ENCODE measurements at places on chromosomes 16 and 17.

DNA sequence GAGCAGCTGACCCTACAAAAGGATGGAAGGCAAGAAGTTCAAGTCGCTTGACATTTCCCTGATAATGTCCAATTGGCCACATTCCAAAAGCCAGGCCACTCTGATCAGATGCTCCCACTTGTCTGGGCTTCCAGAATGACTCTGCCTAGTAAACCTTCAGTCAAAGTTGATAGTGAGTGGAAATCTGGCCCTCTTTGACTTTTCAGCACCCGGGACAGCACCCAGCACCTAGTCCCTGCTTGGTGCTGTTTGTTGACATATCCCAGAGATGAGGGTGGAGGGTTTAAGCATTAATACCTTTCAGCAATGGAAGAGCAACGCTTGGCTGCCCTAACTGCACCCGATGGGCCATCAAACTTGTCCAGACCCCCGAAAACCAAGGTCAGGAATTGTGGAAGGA, 131.3 kb downstream of the AIPL1 start:
- DNase-seq, result peak; percentile 57

DNA sequence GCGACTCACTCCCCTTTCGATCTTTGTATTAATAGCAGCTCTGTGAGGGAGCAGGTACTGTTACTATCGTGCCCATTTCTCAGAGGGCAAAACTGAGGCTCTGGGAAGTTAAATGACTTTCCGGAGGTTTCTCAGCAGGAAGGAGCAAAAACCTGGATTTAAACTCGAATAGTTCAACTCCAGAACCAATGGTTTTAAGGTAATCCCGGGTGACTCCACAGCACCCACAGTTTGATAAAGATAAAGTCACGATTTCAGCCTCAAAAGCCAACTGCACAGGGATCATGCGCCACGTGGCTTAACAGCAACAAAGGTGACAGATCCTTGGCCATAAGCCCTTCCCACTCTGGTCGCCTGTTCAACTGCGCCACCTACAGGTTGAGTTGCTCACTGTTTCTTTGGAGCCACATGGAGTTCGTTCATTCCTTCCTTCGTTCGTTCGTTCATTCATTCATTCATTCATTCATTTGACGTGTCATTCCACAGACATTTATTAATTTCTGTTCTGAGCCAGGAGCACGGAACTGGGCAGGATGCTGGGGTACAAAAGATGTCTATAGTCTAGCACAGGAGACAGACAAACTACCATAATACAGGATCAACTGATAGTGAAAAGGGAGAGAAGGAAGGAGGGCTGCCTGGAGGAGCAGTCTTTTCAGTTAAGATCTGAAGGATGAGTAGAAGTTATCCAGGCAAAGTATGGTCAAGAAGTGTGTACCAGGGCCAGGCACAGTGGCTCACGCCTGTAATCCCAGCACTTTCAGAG, 134.8 kb downstream of the HS3ST2 start:
- peak; percentile 61 for DNase-seq

DNA sequence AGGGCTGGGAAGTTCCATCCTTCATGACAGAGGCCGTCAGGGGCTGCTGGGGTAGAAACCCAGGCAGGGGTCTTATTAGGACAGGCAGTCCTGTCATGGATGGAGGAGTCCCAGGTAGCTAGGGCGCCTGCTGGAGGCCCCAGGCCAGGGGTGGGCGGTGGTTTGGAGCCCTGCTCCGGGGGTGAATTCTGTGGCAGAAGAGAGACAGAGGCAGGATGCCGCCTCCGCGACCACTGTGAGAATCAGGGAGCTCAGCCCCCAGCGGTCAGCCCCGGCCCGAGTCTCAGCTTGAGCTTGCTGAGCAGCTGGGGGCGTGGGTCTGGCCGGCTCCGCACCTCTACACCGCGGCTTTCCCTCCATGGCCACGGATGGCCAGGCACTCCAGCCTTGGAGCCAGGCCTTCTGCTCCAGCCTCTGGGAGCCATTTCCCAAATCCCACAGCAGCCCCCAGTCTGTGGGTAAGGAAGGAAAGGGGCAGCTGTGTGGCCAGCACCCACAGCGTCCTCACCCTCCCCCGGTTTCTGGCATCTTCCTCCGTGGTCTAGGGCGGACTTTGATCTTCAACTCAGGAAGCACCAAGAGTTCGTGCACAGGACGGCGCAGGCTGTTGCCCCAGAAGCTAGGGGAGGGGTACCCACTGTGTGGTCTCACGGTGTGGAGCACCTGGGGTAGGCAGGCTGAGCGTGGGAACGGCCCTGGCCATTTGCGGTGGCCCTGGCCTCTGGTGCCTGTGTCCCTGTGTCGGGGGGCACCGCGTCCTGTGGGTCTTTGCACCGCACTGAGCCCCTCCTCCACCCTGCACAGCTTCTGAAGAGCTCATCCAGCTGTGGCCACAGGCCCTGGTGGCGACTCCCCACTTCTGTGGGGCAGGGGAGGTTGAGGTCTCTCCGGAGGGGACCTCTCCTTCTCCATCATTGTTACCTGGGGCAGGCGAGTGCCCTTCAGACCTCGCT, 14.1 kb downstream of the CD7 start:
- peak; percentile 22 for DNase-seq

DNA sequence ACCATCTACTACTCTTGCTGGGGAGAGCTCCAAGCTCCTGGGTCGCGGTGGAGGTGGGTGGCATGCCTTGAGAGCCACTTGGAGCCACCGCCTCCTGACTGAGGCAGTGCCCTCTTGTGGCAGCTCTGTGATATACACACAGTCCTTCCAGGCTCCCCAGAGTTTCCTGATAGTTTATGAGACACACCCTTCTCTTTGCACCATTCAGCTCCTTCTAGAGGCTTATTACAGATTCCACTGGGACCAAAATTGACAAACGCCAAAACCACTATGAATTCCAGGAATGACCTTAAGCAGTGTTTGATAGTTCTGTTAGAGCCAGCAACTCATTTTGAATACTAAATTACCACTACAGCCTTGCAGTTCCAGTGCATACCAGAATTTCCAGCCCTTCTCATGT, 170.1 kb upstream of the CDH13 start:
- DNase-seq, result peak; percentile 66

- no peak for DNase-seq
Observed at GRCh38 chr17:63290351-63290750, 155.8 kb downstream of the CYB561 start.

DNA sequence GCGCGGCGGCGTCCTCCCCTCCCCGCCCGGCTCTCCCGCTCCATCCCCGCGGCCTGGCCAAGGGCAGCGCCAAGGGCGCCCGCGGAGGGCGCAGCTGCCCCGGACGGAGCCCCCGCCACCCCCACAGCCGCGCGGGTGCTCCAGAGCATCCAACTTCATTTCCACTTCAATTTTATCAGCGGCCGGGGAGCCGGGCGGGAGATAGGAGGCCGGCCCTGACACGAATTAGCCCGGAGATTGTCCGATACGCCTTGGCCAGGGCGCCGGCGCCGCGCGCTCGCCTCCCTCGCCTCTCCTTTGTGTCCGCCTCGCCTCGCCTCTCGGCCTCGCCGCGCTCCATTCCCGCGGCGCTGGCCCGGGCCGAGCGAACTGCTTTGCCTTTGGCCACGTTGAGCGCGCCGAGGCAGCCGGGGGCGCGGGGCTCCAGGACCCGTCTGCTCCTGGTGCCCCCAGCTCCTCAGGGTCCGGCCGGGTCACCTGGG, 129.1 kb upstream of the LHX1 start:
- DNase-seq, result no peak

DNA sequence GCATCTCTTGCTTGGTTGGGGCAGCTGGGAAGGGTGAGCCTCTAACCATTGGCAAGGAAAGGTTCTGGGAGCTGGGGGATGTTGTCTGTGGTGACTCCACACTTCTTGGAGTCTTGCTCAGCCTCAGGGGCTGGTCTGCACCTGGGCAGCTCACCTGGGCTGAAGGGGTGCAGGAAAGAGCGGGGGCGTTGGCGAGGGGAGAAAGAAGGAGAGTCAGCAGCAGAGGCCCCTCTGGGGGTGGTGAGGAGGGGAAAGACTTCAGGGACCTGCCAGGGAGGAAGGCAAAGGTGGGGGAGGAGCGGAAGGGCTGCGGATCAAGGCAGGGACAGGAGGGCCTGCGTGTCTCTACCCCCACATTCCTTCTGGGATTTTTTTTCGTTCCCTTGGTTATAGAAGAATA, 47.7 kb downstream of the CCDC42 start:
- DNase-seq, result no peak

- peak; percentile 60 for DNase-seq
Observed at GRCh38 chr17:40415390-40415789, 2.3 kb downstream of the TOP2A start.

- DNase-seq, result no peak
Observed at GRCh38 chr16:9955677-9956076, 226.6 kb downstream of the GRIN2A start.

DNA sequence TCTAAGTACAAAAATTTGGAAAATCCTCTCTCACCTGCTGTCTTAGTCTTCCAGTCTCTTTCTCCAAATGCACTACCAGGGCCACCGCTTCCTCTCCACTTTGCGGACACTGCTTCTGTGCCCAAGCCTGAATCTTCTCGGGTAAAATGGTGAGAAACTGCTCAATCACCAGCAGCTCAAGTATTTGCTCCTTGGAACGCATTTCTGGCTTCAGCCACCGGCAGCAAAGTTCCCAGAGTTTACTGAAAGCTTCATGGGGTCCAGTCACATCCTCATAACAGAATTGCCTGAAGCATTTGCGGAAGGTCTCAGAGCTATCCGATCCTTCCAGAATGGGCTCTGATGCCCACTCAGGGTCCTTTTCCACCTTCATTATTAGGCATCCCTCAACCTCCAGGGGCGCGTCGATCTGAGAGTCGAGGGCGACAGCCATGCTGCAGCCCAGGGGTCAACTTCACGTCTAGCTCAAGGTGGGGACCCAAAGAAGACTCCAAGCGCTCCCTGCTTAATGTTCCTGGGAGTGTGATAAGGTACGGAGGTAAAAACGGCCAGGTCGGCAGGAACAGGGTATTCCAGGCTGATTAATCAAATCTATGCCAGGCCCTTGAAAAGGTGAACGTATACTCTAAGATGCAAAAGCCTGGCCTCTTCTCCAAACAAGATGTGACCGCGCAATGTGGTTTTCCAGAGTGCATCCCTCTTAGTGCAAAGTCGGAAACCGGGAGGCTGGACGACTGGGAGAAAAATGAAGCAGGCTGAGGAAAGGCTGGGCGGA, 763 bp downstream of the ZKSCAN2 start:
- DNase-seq, result no peak

DNA sequence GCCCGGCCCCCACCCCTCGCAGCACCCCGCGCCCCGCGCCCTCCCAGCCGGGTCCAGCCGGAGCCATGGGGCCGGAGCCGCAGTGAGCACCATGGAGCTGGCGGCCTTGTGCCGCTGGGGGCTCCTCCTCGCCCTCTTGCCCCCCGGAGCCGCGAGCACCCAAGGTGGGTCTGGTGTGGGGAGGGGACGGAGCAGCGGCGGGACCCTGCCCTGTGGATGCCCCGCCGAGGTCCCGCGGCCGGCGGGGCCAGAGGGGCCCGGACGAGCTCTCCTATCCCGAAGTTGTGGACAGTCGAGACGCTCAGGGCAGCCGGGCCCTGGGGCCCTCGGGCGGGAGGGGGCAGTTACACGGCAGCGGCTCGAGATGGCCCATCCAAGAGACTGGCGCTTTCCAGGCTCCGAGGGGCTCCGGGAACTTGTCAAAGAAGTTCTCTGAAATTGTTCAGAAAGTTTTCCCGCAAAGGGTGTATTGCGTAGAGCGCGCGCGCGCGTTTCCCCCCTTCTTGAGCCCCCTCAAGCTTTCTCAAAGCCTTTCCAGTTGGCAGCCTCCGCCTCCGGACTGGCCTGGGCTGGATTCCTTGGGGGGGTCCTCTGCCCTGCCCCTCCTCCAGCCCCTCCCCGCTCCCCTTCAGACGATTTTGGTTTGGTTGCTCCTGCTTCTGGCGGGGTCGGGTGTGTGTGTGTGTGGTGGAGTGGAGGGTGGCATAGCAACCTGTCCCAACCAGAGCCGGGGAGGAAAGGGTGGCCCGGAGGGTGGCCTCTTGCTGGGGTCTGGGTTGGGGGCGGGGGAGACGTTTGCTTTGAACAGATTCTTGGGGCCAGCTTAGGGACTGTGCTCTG, 504 bp downstream of the ERBB2 start:
- peak; percentile 43 for DNase-seq

DNA sequence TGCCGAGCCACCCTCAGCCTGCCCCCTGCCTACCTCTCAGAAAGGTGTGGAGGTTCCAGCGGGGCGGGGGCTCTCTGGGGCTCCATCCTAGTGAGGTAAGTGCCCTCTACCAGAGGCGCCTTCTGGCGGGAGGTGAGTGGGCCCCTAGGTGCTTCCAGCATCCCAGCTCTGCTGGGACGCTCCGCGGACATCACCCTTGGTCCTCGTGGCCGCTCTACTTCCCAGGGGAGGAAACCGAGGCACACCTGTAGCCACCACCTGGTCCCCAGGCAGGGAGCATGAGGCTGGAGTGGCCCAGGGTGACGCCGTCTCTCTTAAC, 1.4 kb downstream of the MCRIP2 start:
- DNase-seq, result no peak

DNA sequence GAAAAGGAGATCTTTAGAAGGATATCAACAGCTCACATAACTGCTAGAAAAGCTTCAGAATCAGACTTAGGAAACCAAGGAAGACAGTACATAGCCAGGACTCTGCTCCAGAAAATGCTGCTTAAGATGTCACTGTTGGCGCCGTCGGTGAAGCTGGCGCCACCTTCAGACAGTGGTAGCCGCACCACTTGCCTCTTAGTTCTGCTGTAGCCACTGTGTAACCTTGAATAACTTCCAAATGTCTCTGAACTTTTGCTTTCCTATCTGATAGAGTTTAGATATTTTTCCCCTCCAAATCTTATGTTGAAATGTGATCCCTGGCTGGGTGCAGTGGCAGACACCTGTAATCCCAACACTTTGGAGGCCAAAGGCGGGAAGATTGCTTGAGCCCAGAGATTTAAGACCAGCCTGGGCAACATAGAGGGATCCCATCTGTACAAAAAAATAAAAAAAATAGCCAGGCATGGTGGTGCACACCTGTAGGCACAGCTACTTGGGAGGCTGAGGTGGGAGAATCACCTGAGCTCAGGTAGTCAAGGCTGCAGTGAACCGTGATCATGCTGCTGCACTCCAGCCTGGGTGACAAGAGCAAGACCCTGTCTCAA, 6.3 kb upstream of the USP31 start:
- no peak for DNase-seq

DNA sequence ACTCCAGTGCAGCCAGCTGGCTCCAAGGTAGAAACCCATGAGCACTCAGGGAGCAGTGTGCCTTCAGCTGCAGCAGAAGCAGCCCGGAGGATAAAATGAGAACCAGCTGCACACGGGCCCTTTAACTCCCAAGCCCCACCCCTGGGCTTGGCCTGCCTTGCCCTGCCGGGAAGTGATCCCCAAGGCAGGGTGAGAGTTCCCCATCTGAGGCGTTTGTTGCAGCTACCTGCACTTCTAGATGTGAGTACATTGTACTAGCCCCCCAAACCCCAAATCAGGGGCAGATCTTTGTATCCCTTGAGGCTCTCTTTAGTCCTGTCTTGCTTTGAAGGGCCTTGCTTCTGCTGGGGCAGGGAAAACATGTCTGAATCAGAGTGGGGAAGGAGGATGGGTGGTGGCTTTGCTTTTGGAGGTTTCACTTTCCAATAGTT, at the start of gene MVP:
Gene MVP (plus strand): TSS at position 192 of the 431 bp plus-strand sequence. CDS start 10,088 bp downstream, outside the sequence.
- DNase-seq, result peak; percentile 82

- no peak for DNase-seq
Observed at GRCh38 chr16:46830417-46830901, 521 bp downstream of the C16orf87 start.

- peak; percentile 78 for DNase-seq
Observed at GRCh38 chr17:56592487-56593085, 913 bp upstream of the NOG start.

- no peak for DNase-seq
Observed at GRCh38 chr17:82713071-82713723, 3.3 kb upstream of the FN3KRP start.
